Keratinocyte (primary cell): ENCODE measurements at places on chromosomes 6 and 20.
A peak's percentile ranks its signal among the peaks of the same experiment; 100 is the strongest.

DNA sequence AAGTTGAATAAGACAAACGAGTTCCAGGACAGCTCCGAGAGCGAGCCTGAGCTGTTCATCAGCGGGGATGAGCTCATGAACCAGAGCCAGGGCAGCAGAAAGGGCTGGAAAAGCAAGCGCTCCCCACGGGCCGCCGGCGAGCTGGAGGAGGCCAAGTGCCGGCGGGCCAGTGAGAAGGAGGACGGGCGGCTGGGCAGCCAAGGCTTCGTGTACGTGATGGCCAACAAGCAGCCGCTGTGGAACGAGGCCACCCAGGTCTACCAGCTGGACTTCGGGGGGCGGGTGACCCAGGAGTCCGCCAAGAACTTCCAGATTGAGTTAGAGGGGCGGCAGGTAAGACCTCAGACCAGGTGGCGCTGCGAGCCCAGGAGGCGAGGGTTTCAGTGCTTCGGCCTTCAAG is 56.0 kb upstream of the TMEM181 start:
- no peak for DNase-seq

- no peak for DNase-seq
These were observed 253.3 kb upstream of the JAG1 start for GRCh38 chr20:10927011-10927583.

- DNase-seq, result no peak
These were observed 3.0 kb upstream of the TGM2 start for GRCh38 chr20:38167851-38168760.

DNA sequence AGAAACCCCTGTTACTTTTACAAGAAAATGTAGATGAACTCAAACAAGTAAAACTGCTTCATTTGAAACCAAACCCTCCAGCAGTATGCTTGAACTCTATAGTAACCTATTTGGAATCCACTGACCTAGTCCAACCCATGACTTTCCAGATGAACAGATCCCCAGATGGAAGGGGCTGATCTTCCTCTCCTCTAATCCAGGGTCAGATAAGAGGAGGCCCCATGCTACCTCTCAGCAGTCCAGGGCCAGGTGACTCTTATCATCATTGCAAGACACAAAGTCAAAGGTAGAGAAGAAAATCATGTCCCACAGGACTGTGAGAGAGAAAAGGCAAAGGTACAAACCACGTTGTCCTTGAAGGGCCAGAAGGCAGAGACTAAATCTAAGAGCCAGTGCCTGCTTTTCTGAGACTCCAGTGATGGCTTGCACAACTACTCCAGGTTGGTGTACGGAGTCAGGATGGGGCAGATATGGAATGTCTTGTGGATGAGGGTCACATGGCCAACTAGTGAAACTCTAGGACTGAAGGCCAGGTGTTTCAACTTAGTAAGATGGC is 81.4 kb upstream of the MYLIP start:
- no peak for DNase-seq

DNA sequence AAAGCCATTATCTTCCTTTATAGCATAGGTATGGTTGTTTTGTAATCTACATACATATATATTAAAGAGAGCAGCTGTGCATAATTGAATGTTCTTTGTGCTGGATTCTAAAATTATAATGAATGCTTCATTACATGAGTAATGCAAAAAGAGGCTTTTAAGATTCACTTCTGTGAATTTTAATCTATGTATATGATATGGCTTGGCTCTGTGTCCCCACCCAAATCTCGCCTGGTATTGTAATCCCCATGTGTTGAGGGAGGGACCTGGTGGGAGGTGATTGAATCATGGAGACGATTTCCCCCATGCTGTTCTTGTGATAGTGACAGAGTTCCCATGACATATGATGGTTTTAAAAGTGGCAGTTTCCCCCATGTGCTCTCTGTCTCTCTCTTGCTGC is 255.4 kb downstream of the GRM1 start:
- DNase-seq, result no peak

DNA sequence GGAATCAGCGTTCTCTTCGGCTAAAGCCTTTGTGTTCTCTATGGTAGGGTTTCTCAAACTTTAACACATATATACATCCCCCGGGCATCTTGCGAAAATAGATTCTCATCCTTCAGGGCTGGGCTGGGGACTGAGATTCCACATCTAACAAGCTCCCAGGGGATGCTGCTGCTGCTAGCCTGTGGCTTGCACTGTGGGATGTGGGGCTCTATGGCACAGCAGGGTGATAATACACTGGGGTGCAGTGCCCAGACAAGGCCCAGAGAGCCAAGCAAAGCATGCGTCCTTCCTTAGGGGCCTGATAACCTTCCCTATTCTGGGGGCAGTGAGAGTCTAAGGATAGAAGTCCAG is 102.0 kb downstream of the LAMP5 start:
- DNase-seq, result no peak

DNA sequence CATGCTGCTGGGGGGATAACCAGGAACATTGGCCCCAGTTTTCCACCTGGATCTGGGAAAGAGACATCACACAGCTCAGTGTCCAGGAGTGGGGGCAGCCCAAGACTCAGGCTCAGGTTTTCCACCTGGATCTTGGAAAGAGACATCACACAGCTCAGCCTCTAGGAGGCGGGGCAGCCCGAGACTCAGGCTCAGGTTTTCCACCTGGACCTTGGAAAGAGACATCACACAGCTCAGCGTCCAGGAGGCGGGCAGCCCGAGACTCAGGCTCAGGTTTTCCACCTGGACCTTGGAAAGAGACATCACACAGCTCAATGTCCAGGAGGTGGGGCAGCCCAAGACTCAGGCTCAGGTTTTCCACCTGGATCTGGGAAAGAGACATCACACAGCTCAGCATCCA is 361.6 kb downstream of the THBS2 start:
- DNase-seq, result no peak

- DNase-seq, result no peak
These were observed 9.6 kb upstream of the RIMS4 start for GRCh38 chr20:44819936-44820335.

DNA sequence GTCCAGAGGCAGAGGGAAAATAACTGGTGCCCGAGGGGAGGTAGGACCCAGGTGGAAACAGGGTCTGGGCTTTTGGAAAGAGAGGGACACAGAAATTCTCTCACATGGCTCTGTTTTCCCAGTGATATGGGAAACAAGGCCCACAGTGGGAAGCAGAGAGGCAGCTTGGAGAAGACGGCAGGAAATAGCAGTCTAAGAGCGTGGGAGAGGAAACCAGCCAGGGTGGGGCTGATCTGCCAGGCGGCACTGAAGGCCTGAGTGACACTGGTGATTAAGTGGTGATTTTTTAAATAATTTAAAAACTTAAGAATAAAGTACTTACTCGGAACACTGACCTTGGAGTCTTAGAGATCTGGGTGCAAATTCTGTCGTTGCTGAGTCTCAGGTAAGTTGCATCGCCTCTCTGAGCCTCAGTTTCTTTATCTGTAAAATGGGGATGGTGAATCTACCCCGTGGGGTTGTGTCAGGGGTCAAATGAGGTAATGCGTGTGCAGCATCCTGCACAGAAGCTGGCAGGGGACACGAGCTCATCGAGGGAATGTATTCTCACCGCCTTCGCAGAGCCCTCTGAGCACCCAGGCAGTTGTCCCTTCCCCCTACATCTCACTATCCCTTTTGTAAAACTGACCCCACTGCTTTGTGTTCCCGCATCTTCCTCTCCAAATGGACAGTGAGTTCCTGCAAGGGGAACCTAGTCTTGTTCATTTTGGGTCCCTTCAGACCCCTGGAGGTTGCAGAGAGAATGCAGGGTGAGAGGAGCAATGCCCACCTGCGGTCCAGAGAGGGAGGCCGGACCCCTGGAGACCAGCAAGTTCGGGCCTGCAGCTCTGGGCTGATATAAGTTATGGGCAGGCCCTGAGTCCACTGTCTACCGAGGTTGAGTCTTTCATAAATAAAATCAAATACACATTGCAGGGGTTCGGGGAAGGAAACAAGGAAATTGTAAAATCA is 228.6 kb upstream of the PMEPA1 start:
- DNase-seq, result no peak

GRCh38 chr20:25089662-25090061 is 7.7 kb upstream of the VSX1 start:
- DNase-seq, result no peak

DNA sequence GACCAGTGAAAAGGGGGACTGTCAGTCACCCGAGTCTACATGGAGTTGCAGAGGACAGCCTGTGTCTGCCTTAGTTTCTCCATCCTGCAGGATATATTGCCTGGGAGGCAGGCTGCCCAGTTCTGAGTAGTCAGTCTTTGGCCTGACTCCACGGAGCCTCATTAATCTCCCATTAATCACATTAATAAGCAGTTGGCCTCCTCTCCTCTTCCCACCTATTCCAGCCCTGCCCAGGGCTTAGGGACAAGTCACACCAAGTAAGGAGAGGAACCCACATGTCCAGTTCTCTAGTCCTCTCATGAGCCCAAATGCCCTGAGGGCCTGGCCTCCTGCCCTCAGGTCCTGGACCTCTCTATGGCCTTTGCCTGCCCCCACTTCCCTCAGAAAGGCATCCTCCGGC is 1.3 kb upstream of the MUCL3 start:
- no peak for DNase-seq

DNA sequence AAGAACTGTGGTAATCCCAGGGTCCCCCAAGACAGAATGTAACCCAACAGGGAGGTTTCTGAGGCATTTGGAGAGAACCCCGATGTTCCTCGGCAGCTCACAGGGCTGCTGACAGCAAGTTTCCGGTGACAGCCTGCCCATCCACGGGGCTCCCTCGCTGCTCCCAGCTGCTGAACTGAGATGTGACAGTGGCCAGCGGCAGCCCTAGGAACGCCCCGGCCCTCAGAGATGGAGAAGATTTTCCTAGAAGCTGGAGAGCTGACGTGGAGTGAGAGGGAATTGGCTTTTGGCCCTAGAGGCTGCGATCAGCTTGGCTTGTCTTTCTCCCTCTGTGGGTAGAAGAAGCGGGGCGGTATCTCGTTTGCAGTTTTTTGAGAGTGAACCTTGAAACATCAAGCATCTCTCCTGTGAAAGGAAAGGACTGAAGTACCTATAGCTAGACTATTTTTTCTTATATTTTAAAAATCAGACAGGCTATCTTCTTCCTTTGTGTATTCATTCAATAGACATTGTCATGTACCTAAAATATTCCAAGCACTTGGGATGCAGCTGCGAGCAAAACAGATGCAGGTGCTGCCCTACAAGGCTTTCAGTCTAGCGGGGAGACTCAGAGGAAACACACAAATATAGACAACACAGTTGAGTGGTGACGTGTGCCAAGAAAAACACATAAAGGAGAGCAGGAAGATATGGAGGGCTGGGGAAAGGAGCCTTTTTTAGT is 28.4 kb upstream of the NFATC2 start:
- no peak for DNase-seq

GRCh38 chr6:5851261-5851757 is 155.4 kb downstream of the NRN1 start:
- no peak for DNase-seq

DNA sequence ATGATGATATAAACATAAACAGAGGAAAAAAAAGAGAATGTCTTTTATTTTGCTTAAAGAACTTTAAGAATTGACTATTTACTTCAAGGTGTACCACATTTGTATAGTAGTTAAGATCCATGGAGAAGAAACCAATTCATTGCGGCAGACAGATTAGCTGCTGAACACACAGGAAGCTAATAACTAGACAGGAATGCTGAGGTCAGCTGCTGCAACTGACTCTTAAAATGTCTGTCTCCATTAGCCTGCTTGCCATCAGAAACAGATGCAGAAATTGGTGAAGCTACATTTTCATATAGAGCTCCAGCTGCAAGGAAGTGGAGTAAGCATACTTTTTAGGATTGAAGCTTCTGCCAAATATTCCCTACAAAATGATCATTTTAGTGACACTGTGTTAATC is 939.5 kb downstream of the EPHA7 start:
- no peak for DNase-seq

- no peak for DNase-seq
These were observed 413.5 kb downstream of the SYNE1 start for GRCh38 chr6:152223636-152224035.

GRCh38 chr6:46270336-46270735 is 99.6 kb upstream of the ENPP5 start:
- DNase-seq, result no peak

DNA sequence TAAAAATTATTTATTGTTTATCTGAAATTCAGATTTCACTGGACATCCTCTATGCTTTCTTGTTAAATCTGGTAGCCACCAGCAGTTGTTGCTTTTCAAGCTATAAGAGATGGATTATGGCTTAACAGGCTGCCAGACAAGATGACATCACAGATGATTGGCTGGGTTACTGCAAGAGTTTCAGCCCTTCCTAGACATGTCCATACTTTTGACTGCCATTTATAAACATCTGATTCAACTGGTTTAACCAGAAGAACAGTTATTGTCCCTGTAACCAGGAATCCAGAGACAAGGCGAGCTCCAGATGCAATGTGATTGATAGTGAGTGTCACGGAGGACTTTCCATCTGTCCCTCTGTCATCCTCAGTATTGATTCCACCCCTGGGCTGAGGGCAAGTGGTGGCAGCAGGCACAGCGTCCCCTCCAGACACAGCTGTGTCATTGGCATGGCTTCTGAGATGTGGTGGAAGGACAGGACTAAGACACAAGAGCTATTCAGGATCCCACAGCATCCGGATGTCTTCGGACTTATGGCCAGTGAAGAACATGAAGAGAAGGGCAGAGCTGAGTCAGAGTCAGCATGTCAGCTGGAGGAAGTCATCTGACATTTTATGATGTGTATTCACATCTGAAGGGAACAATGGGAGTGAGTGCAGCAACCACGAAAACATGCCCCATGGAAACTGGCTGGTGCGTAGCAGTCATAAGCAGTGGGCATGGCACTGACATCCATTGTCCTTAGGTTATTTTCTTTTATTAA is 284.5 kb upstream of the CDYL start:
- DNase-seq, result peak; percentile 13

GRCh38 chr6:41509580-41509979 is 36.6 kb upstream of the FOXP4 start:
- DNase-seq, result no peak

DNA sequence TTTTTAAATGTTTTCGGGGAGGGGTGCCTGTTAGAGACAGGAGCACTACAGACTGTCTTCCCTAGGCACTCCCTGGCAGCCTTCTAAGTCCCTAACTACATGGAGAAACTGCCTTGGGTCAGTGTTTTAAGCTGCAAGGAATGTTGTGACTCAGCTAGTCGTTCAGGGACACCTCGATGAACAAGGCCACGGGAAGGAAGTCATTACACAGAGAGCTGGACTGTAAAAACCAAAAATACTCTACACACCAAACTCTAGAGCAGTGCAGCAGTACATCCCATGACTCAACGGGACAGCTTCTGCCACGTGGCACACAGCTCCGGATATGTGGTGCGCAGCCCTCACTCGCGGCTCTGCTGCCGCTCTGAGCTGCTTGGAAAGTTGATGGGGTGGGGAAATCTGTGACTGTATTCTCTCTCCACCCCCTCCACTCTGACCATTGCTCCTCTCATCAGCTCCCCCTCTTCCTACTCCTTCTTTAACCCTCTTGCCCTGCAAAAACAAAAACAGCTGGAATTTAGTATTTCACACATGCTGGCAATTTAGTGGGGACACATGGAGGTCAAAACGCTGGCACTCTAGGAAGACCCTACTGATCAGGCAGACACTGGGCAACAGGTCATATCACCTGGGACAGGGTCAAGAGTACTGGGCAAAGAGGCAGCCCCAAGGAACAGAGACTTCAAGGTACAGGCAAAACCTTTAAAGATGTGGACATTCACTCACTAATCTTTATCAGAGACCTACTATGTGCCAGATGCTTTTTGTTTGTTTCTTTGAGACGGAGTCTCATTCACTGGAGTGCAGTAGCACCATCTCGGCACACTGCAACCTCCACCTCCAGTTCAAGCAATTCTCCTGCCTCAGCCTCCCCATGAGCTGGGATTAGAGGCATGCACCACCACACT is 10.9 kb upstream of the LPIN3 start:
- peak; percentile 89 for DNase-seq

- no peak for DNase-seq
These were observed 34.6 kb downstream of the SOX4 start for GRCh38 chr6:21628160-21628559.
